ENCODE measurements at places on chromosomes 16 and 17.

- no peak for DNase-seq
These were observed 5.2 kb downstream of the IL21R start for GRCh38 chr16:27407133-27407532.

DNA sequence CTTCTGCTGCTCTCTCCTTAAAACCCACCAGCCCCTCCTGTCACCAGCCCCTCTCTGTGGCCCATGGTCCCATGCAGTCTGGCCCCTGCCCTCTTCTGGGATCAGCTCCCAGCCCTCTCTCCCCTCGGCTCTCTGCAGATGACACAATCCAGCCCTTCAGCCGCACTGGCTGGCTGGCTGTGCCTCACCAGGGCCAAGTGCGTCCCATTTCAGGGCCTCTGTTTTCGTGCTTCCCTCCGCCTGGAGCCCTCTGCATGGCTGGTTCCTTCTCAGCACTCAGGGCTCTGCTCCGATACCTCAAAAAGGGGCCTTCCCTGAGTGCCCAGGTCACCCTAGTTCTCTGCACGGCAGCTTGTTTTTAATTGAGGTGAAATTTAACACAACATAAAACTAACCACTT is 124.3 kb downstream of the SOCS1 start:
- no peak for DNase-seq

- DNase-seq = no peak
These were observed 75.3 kb upstream of the AMZ2 start for GRCh38 chr17:68172461-68172954.

DNA sequence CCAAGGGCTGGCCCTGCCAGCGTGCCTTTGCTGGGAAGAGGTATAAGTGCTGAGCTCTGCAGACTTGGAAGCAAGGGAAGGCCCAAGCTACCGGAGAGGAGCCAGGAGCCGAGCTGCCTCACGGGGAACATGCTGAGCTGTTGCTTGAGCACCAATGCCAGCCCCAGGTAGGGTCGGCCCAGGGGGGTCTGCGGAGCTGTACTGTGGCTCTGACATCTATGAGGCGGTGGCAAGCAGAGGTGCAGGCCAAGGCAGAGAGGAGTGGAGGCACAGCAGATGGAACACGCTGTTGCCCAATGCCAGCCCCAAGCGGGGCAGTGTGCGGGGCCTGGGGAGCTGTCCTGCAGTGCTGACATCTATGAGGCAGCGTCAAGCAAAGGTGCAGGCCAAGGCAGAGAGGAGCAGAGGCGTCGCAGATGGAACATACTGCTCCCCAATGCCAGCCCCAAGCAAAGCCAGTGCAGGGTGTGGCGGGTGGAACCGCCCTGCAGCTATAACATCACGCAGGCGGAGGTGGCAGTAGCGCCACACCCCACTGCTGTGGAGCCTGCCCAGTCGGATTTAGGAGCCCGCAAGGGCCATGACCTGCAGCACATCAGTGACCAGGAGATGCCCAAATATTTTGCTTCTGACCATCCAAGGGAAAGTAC is 10.0 kb downstream of the GGA2 start:
- no peak for DNase-seq

DNA sequence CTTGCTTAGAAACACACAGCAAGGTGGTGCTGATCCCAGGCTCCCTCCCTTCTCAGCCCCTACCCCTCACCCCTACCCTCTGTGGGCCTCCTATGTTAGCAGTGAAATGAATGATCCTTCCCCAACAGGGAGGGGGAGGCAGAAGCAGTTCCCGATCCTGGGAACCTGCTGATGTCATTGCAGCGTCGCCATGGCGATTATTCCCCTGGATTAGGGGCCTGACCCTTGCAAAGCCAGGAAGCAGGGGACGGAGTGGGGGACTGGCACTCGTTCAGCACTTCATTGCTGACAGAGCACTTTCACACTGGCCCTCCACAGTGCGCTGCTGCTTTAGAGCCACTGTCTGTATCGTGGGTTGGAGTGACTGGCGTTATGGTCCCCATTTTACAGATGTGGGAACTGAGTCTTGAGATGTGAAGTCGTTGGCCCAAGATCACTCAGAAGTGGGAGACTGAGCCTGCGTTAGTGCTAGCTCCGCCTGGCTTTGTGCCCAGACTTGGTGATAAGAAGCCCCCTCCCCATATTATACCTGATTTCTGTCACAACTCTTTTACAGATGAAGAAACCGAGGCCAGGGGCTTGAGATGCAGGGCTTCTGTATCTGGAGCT is 26.6 kb downstream of the LASP1 start:
- DNase-seq = no peak

GRCh38 chr17:53475002-53475401 is 347.7 kb upstream of the KIF2B start:
- DNase-seq = no peak

DNA sequence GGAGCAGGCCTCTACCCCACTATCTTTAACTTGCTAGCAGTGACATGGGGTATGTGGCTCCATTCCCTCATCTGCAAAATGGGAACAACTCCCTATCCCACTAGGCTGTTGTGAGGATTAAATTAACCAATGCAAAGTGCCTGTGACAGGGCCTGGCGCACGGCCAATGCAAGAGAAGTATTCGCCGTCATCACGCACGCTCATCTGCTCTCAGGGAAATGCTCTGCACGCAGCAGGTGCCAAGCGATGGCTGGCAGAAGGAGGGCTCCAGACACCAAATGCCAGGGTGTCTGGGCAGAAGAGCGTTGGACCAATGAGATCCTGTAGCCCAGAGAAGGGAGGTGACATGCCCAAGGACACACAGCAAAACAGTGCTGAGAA is 17.3 kb downstream of the FAM83G start:
- DNase-seq = no peak

GRCh38 chr17:410543-411401 is 58.2 kb upstream of the RPH3AL start:
- DNase-seq = no peak

DNA sequence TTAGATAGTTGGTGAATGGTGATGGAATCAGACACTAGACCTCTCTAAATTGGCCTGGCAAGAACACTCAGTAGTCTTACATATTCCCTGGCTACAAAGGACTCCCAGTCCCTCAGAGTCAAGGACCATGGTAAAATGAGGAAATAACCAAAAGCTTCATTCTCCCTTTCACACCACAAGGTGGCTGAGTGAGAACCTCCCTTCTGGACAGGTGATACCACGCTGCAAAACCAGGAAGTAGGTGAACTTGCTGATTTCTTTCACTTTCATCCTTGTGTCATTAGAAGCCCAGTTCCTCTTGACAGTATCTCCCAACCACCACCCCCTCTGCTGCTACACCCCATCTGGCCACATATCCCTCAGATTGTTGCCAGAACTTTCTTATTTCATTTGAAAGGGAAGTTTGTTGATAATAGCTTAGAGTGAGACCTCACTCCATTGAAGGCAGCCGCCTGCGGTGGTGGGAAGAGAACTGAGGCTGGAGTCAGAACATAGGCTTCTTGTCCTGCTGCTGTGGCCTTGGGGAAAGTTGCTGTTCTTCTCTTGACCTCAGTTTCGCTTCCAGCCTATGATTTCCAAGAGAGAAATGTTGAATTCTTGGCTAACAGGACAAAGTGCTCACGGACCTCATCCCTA is 290.6 kb upstream of the CCL2 start:
- DNase-seq = no peak

DNA sequence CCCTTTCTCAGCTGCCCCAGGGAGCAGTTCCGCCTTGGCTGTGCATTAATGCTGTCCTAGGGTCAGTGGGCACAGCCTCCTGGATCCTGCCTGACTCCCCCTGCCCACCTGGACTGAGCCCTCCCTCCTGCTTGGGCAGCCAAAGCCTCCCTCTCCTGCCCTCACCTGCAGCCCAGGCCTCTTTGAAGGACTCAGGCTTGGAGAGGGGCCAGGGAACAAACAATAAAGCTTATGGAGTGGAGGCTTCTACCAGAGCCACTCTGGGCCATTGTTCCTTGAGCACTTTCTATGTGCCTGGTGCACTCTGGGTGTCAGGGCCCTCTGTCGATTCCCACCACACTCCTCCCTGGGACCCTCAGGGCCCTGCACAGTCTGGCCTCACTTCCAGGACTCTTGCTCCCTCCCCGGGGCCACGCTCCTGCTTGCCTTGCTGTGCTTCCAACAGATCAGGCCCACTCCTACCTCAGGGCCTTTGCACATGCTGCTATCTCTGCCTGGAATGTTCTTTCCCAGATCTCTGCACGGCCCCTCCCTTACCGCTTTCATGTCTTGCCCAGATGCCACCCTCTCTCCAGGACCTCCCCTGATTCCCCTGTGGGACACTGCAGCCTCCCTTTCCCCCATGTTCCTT is 5.0 kb downstream of the KCNJ12 start:
- no peak for DNase-seq

DNA sequence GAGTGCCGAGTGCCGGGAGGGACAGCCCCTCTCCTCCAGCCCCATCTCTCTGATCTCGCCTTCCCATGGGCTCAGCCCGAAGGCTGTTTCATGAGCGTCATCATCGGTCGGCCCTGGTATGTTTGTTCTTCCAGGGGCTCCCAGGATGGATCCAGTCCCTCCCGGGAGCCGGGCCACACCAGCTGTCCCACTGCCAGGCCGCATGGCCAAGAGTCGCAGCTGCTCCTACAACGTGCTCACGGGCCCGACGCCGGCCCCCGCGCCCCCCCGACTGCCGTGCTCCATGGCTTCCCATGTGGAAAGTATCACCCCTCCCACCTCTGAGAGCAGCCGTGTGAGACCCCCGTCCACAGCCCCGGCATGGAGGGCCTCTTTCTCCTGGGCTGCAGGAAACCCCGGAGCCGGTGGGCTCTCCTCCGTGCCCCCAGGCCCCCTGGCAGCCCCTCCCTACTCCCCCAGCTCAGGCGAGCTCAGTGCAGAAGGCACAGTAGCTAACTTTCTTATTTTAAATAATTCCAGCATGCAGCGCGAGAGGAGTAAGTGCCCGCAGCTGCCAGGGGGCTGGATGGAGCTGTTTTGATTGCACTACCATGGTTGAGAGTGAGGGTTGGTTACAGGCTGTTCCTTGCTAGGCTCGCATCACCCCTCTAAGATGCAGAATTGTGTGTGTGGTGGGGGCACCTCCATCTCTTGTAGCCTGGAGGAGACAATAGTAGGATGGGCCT is 26.6 kb upstream of the GSE1 start:
- DNase-seq = no peak

GRCh38 chr16:1917665-1918350 is 407 bp downstream of the HS3ST6 start:
- no peak for DNase-seq

GRCh38 chr17:57600074-57600473 is 145.0 kb downstream of the CCDC182 start:
- DNase-seq = no peak

Measured in AG09309 (cell line).